ENCODE measurements at places on chromosomes 2 and 18.

GRCh38 chr2:184049566-184049965 lies 548.8 kb upstream of the ZNF804A start:
- no peak for DNase-seq

DNA sequence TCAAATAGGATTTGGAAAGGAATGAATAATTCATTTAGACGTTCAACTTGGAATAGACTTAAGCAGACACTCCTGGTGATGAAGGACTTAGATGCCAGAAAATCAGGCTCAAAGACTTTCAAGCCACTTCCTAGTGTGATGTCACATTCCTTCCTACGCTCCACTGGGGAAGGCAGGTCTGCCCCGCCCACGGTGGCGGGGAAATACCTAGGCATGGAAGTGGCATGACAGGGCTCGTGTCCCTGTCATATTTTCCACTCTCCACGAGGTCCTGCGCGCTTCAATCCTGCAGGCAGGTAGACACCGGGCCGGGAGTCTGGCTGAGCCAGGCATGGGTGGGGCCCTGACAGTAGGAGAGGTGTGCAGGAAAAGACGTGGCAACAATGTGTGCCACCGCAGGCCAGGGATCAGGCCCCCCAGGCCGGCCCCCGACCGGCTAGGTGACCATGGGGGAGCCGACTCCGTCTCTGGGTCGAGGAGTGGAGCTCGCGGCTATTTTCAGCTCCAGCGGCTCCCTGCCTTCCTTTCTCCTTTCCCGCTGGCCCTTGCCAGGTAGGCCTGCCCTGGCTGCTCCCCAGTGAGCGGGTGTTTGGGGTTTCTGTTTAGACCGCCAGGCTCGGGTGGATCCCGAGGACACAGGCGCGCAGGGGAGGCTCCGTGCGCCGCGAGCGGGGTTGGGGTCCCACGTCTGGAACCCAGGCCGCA lies at the start of gene IL1RL2:
Gene IL1RL2 (plus strand): TSS at position 233 of the 705 bp plus-strand sequence. CDS start 845 bp downstream, outside the sequence.
- DNase-seq = no peak

GRCh38 chr18:76445275-76445674 lies 49.8 kb downstream of the ZNF516 start:
- peak; percentile 66 for DNase-seq

DNA sequence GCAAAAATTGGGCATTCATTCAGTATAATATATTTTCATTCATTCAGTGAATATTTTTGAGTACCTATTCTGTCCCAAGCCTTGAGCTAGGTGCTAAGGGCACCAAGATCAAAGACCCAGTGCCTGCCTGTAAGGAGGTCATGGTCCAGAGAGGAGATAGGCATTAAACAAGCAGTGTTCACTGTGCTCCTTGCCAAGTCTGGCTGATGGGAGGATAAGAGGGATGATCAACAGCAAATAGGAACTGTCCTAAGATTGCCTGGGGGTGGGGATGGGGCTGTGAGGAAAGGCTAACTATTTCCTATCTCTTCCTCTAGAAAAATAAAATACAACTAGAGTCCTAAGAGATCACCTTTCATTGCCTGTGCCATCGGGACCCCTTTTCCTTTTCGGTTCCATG lies 60.4 kb downstream of the SETBP1 start:
- DNase-seq = no peak

DNA sequence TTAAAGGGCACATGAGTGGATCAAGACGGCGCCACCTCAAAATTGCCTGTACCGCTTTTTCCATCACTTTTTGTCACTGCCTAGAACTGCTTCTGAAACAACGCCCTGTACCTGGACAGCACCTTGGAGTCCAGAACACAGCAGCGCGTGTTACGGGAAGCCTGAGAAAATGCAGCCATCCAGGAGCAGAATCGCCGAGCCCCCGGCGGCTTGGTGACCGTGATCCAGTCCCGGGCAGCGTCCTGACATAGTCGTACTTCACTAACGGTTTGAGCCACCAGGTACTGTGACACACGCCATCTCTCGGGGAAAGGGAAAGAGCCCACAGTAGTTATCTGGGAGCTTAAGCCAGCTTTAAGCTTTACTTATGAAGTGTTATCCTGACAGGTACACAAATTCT lies 168.9 kb upstream of the SALL3 start:
- DNase-seq = no peak

GRCh38 chr2:221467610-221468009 lies 104.5 kb downstream of the EPHA4 start:
- DNase-seq = no peak

GRCh38 chr2:216478151-216478550 lies 20.5 kb upstream of the RPL37A start:
- peak; percentile 61 for DNase-seq

GRCh38 chr2:46763861-46764260 lies 151.7 kb downstream of the MCFD2 start:
- no peak for DNase-seq

DNA sequence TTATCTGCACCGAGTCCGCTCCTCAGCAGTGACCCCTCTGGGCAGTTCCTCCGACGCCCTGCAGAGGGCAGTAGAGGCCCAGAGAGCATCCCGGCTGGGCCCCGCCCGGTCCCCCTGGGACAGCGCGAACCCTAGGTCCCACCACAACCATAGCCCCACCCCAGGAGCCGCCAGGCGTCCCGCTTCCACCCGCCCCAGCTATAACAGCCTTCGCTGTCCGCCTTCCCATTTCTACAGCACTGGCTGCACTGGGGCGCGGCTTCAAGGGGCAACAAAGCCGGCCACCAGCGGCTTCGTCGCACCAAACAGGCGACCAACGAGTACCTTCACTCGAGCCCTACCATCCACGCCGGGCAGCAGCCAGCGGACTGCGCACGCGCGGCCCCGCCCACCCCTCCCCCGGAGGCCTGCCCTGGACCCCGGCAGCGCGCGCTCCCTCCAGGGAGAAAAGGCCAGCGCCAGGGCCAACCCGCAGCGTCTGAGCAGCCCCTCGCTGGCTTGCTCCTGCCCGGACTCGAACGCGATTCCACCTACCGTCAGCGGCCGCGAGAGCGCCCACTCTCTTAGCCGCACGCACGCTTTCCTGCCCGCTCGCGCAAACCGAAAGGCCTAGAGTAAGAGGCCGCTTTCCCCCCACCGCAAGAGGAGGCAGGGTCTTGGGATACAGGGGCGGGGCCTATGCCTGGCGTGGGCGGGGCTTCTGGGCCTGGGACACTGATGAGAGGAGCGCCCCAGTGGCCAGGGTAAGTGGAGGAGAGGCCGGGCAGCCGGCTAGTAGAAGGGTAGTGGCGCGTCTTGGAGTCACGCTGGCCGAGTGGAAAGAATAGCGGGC lies at the start of gene NHEJ1:
Gene NHEJ1 (minus strand): TSS at position 630 of the 832 bp plus-strand sequence. CDS start 2,453 bp downstream, outside the sequence.
- peak; percentile 60 for DNase-seq

DNA sequence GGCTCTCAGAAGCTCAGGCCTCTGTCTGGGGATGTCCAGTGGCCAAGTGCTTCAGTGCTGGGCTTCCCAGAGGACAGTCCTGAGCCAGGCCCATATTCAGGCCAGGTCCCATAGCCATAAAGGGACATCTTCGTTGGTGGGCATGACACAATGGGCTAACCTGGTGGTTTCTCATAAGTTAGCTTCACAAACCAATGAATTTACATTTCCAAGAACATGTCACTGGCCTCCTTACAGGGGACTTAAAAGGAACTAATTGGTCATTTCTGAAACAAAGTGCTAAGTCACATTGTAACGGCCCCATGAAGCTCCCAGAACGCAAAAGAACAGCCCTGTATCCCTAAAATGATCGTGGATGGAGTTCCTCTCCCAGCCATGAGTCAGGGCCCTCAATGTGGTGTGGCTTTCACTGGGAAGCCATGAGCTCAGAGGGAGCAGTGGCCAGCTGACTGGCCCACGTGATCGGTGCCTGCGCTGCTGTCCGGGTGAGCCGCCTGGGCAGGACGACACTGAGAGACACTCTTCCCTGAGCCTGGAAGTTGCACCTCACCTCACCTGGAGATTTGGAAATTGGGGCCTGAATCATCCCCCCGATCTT lies 163.7 kb upstream of the APCDD1 start:
- DNase-seq = no peak

GRCh38 chr18:24588440-24588839 lies 128.0 kb downstream of the HRH4 start:
- DNase-seq = no peak

DNA sequence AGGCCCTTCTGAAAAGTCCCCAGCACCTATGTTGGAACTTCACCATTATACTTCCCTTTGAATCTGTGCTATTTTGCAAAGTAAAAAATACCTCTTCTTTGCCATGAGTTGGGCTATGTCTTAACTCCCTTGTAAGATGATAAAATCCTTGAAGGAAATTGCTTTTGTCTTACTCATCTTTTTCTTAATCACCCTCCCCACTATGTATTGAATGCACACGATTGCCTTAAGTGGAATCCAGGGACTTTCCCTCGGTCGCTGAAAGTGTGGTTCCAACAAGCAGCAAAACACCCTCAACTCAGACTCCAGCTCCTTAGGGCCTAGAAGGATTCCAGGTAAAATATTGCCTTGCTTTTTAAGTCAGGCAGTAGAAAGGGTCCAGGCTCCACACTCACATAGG lies 173.2 kb upstream of the ARL4C start:
- peak; percentile 82 for DNase-seq

DNA sequence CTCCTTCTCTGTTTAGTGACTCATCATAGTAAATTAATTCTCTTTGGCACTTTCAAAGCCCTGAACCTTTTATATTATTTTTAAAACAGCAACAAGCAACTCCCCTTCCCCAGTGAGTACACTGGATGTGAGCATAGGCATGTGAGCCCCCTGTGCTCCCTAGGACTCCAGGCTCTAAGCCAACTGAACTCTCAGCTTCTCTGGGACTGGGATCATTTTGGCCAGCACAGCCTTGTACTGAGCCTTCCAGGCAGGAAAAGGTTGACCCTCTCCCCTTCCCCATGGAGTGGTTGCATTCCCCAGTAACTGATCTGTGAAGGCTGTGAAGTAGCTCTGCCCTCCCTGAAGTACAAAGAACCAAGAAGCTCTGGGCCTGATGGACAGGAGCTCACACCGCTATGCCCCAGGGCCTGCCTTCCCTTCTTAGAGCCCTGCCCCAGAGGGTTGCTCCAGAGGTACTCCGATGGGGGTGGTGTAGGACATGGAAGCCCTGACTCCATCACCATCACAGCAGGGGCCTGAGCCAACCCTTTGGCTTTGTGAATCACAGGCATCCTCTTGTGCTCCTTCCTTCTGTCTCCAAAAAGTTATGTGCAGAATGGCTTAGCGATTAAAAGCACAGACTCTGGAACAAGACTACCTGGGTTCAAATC lies 57.8 kb downstream of the ADD2 start:
- no peak for DNase-seq

DNA sequence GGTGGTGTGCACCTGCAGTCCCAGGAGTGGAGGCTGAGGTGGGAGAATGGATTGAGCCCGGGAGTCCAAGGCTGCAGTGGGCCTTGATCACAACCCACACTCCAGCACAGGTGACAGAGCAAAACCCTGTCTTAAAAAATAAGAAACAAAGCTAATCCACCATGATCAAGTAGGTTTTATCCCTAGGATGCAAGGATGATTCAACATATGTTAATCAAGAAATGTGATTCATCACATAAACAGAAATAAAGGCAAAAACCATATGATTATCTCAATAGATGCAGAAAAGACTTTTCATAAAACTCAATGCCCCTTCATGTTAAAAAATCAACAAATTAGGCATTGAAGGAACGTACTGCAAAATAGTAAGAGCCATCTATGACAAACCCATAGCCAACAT lies 58.1 kb downstream of the CCBE1 start:
- DNase-seq = no peak

GRCh38 chr2:201858281-201859184 lies 52.2 kb downstream of the CDK15 start:
- DNase-seq = no peak

DNA sequence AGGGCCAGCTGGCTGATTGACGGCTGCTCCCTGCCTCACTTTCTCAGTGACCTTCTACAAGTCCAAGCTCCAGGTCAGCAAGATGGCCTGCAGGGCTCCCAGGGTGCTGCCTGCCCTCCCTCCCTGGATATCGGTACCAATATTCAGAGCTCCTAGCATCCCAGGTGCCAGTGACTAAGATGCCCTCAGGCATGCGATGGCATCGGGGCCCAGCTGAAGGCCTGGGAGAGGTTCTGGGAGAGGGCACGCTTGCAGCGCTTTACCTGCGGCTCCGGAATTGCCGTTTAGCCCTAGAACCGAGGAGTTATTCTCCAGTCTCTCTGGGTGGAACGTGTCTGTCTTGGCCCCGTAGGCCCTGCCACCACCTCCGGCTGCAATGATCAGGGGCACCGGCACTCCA lies 116.8 kb downstream of the CLIP4 start:
- DNase-seq = no peak

DNA sequence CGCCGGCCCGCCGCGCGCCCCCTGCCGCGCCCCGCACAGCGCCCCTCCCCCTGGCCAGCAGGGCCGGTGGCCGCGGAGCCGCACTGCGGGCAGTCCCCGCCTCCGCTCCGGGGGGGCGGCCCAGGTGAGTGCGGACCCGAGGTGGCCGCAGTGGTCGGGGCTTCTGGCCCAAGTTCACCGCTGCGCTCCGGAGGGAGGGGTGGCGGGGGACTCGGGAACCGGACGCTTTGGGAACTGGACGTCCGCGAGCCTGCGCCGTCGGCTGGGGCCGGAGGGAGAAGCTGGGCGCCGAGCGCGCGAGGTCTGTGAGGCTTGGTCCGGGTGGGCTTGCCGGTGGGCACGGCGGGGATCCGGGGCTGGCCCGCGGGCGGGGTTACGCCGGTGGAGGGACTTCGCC lies 591 bp upstream of the LDLRAD4 start:
- DNase-seq = no peak

DNA sequence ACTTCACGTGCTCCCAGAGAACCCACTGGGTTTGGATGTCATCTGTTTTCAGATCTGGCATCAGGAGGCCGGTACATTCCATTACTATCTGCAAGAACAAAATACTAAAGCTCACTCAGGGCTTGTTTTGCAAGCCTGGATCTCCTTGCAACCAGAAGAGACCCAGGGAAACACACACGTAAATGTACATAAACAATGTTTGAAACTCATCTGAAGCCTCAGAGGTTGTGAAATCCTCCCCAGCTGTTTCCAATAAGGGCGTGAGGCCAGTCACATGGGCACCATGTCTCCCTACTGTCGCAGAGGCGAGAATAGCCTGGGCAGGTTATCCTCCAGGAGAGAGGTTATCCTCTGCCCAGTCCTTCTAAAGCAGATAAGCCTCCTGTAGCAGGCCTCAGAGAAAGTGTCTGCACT lies 186.9 kb downstream of the GFPT1 start:
- DNase-seq = peak; percentile 54

GRCh38 chr2:172768401-172768800 lies 32.8 kb downstream of the RAPGEF4 start:
- DNase-seq = no peak

- DNase-seq = no peak
Measured at GRCh38 chr2:190847504-190848081, 33.0 kb upstream of the GLS start.
